ENCODE measurements at places on chromosomes 4 and X.

DNA sequence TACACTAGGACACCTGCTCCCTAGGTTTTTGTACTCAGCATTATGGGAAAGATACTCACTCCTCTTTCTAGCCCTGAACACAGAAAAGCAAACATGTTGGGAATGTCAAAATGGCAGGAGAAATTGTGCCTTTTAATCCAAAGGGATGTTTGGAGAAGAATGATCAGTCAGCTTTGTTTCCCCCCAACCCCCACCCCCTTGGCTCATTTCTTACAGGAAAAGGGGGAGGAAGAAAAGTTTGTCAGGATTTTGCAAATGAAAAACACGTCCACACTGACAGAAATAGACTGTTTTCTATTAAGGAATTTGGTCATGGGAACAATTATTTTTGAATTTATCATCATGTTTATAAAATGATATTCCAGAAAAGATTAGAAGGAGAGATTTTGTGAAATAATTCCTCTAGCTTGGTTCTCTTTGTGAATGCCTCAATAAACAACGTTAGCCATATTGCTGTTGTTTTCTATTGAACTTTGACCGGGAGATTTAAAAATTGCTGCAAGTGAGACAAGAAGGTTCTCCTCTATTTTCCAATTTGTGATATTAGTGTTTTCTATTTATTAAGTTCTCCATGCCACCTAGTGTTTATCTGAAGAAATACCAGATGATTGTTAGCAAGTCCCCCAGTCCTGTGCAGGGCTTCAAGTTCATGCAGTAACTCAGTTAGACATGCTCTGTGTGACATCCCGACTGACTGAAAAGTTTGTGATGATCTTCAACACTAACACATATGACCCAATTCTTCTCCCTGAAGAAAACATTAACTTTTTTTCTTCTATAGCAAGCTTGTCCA is 31.3 kb upstream of the TFDP3 start:
- DNase-seq: peak; percentile 5

GRCh38 chr4:2941138-2942036 is 21.8 kb downstream of the NOP14 start:
- no peak for DNase-seq

DNA sequence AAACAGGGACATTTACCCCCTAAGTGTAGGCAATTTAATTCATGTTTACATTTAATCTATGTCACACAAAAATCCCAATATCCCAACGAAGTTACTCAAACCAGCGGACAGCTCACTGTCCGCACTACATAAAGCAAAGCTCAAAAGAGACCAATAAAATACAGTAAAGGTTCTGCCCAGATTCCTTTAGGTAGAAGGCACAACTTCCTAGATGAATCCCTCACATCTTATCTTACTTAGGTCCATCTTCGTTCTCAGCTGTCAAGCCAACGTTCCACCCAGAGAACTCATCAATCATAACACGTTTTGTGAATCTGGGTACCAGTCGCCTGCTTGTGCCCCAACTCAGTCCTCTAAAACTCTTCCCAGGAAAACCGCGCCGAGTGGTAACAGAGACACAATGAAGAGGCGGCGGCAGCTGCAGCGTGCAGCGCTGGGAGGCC is 1.7 kb downstream of the HNRNPDL start:
- peak; percentile 52 for DNase-seq

GRCh38 chr4:67565284-67565683 is 6.8 kb downstream of the STAP1 start:
- no peak for DNase-seq

DNA sequence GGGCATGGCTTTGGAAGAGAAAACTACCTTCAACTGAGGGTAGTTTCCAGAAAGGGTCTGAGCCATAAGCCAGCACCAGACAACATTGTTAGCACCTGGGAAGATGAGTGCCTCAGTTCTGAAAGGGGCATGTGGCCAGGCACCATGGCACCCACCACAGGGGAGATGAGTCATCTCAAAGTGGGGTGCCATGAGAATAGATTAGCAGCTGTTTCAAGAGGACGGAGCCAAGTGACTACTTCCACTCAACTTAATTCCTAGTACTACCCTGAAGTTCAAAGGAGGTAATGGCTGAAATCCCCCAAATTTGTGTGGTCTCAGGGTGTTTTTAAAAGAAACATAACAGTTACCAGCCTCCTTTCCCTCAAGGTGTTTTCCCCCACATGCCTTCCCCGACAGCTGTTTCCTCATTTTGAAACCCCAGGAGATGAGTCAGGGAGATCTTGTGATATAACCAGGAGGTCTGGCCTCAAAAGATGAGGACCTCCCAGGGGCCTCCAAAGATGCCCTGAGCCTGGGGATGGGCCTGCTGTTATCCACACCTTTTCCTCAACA is 27.8 kb upstream of the FTHL17 start:
- DNase-seq: peak; percentile 20

- DNase-seq: no peak
Observed at GRCh38 chr4:108116423-108117168, 52.1 kb downstream of the LEF1 start.

DNA sequence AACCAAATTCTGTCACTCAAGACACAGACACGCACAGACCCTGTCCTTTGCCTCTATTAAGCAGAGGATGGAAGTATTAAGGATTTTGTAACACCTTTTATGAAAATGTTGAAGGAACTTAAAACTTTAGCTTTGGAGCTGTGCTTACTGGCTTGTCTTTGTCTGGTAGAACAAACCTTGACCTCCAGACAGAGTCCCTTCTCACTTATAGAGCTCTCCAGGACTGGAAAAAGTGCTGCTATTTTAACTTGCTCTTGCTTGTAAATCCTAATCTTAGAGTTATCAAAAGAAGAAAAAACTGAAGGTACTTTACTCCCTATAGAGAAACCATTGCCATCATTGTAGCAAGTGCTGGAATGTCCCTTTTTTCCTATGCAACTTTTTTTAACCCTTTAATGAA is 215.7 kb downstream of the GC start:
- no peak for DNase-seq

DNA sequence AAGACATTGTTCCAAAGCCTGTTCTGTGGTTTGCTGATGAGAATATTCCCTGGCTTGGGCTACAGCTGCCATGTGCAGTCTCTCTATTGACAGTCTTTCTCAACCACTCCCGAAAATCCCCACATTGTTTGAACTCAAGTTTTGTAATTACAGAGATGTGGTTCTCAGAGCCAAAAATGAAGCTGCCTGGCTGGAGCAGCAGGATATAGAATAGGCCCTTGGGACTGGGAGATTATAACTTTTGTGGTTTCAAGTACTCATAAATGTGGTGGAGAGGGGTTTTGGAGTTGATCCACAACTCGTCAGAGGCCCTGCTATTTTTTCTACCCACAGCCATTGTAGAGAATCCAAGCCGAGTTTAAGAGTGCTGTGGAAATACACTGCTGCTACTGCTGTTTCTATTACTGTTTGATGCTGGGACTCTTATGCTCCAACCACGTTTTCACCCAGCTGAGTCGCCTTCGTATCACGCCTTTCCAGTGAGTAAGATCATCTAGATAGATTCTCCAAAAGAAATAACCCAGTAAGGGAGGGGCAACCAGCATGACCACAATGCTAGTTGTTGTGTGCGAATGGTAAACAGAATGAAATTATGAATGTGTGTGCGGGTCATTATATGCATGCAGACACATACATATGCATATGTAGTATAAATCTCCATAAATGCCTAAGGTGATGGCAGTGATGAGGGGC is 57.1 kb upstream of the ATXN3L start:
- DNase-seq: peak; percentile 34

GRCh38 chrX:7201496-7201895 is 53.5 kb upstream of the PUDP start:
- no peak for DNase-seq

DNA sequence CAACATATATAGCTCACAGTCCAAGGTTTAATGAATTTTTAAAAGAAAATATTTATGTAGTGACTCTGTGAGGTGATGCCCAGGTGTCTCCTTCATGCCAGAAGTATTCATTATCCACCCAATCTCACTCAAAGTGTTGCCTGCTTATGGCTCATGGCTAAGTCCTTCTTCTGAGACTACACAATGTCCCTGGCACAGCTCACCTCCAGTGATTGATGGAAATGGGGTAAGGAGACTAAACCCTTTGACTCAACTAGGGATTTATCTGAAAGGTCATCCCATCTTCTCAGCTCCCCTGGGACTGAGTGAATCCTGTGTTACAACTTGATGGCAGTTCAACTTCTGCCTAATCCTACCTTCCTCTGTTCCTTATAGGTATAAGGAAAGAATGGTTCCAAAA is 74.2 kb downstream of the FAM13A start:
- DNase-seq: no peak

DNA sequence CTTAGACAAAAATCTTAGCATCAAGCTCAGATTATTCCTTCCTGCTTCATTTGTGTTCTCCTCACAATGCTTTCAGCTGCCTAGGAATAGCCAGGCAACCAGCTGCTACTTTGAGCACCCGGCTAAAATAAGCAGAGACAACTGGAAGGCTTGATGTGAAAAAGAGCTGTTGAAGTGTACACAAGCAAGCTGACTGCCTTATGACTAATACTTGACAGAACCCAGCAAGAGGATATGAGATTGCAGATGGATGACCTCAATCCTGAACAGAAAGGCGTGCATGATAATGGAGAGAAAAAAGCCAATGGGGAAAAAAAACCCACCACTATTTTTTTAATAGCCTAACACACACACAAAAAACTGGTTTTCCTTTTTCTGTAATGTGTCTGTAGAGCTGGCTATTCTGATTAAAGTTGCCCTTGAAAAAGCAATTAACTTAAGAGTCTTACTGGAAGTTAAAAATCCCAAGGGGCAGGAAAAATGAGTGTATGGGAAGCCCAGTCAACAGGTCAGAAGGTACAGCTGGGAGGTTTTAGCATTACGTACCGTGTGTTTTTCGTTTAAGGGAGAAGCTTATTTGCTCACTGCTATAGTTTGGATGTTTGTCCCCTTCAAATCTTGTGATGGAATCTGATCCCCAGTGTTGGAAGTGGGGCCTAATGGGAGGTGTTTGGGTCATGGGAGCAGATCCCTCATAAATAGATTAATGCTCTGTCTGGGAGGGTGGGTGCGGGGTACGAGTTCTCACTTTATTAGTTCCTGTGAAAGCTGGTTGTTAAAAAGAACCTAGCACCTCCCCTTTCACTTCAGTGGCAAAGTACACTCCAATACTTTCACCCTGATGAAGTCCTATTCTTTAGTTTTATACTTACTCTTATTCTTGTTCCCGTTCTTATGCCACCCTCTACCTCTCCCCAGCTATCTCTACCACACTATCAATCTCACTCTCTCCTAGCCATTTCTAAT is 37.1 kb upstream of the HERC6 start:
- no peak for DNase-seq

GRCh38 chrX:125954236-125954635 is 211.9 kb downstream of the DCAF12L2 start:
- DNase-seq: no peak

DNA sequence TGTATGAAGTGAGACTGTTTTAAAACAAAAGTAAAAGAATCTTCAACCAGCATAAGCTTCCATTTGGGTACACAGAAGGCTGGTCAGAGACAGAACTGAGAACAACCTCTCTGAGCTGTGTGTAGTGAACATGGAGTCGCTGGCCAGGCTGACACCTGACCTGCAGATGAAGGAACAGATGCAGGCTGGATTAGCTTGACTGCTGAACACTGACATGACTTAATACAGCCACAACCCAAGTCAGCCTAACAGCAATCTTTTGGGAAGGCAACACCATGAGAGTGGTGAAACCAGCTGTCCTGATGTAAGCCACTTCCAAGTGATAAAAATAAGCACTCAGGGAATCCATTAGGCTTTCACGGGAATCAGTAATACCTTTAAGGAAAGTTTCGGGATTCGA is 10.1 kb downstream of the SCARB2 start:
- DNase-seq: no peak

- DNase-seq: no peak
Observed at GRCh38 chr4:166435449-166435848, 562.4 kb downstream of the TLL1 start.

GRCh38 chr4:148445071-148445859 is 3.1 kb upstream of the NR3C2 start:
- DNase-seq: peak; percentile 42

DNA sequence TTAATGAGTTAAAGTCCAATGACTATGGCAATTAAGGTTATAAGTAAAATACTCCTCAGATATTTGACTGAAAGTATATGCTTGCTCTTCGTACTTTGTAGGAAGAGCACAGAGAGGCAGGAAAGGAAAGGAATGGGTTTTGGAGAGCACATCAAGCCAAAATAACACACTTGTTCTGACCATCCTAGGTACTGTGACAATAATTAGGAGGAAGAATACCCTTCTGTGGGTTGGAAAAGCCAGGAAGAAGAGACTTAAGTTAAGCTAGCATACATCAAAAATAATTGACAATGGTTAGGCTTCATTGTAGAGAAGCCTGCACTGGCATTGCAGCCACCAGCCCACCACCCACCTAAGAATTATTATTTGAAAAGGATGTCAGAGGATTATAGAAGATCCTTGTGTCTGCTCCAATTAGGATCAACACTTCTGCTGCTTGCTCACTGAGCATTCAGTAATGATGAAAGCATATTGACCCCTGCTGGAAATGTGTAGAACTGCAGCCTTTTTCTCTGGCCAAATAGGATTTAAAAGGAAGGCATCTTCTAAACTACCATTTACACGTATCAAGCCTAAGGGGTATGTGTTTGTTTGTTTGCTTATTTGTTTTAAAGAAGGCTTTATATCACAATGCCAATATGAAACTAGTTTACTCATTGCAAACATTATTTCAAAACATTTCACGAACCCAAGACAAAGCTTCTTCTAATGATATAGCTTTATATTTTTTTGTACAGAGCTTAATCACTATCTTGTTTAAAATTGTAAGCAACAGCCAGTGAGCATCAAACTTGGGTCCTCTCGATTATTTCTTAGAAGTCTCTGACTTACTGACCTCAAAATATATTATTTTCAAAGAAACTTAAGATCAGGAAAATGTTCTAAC is 286.2 kb upstream of the TET2 start:
- DNase-seq: peak; percentile 85

DNA sequence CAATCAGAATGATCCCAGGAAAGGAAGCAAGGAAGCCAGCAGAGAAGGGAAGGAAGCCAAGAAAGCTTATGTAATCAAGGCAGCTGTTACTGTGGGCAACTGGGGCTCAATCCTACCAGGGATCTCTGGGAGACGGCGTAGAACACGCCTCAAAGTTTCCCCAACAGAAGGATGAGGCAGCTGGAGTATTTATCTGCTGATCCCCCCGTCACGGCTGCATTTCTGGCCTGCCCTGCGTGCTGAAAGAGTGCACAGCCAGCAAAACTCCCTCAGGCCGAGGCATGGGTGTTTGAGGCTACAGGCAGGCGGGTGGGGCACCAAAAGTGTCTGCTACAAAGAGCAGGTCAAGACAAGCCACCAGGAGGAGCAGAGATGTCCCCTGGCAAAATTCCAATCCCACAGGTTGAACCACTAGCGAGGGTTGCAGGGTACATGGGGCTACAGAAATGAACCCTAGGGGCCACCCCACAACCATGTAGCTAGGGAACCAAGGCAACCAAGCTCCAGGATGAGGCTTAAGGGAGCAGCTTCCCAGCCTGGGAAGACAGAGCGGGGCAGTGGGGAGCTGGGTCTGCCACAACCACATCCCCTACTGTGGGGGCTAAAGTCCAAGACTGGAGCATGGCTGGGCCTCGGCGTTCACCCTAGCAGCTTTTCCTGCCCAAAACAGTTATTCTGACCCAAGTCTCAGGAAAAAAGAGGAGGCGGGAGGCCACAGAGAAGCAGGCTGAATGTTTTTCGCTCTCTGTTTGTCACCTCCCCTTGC is 113.4 kb downstream of the BCOR start:
- no peak for DNase-seq

Data from Kasumi-1 (cell line).